ENCODE measurements at places on chromosomes 13 and 19. TPM values are rescaled to one million over a fixed set of nuclear protein-coding genes. Genes with fewer than 3 reads are reported as not detected.

TPGS1 gene
- total RNA-seq, result 57.1 TPM

GRCh38 chr19:7925171-7925851 is 624 bp downstream of the CTXN1 start:
- no peak for DNase-seq

DNA sequence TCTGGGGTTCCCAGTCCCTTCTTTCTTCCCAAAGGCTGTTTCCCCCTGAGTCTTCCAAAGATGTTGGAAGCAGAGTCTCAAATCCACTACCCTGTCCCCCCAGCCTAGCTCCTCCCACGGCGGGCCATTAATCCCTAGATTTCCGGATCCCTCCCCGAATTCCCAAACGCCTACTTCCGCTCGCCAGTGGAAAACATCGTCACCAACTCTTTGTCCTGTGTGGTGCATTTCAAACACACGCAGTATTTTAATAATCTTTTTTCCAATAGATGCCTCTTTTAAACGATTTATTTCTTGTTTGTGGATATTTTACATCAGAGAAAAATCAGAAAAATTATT is 610 bp downstream of the ZNF791 start:
- DNase-seq, result peak; percentile 94

RASL11A gene
- total RNA-seq, result 24.0 TPM

DNA sequence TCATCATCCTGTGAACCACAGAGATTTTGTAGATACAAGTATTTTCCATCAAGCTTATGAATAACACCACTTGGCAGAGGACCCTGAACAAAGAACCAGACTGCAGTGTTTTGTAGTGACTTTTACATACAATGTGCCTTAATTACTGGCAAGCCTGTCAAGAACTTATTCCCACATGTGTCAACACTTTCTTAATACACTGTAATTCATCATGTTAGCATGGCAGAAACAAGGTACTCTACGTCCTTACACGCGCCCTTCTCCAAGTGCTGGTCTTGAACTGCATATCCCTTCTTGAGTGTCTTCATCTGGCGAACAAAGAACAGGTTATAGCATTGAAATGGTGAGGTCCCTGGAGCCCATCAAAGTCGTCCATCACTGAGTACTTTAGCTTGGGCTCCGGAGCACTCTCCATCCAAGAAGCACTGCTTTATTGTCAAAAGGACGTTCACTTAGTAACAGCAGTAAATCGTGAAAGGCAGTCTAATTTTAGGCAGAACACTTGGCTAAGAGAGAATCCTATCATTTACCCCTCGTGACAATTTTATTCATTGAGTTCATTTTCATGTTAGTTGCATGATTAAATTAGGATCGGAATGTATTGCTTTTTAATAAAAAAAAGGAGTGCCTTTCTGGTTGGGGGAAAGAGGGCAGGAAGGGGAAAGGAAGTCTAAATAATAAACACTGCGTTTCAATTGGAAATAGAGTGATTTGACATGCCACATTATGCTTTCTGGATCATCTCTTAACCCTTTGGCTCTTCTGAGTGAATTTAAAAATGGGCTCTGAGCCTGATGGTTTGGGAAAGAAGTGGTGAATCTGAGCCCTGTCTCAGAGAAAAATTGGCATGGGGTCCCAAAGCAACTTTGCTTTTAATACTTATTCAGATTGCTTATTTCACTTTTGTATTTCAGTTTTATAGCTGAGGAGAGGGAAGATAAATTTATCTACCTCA is 376.1 kb downstream of the DLEU7 start:
- DNase-seq, result no peak

SLITRK1 gene
- total RNA-seq, result not detected
